Right atrium auricular region (tissue), 2 donors: ENCODE measurements at places on chromosomes 7 and 10. TPM values are rescaled to one million over a fixed set of nuclear protein-coding genes. Genes with fewer than 3 reads are reported as not detected.

DNA sequence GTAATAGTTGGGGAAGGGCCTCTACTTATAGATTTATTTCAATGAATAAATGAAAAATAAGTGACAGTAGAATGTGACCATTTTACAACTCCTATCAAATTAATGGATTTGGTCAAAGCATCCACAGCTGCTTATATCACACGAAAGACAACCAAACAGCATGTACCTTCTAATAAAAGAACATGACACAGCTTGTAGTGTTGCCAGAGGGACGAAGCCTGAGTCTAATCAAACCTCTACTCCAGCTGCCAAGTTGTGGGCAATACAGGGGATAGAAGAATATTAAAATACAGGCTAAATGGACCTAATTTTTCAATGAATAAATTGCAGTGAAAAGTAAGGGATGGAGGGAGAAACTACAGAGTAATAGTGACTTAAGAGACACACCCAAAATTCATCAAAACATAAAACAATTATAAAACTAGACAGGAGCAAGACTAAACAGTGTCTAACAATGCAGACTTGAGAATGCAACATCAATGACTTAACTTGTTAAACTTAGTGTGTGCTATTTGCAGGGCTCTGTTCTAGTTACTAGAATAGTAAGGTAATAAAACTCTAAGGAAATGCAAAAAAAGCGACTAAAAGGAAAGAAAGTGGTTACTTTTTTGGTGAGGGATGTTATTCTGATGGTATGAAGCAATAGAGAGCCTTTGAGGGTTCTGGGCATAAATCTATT, 853.8 kb downstream of the GRM8 start:
- DNase-seq = no peak

- no peak for DNase-seq
Measured at GRCh38 chr10:63521416-63522276, 445 bp downstream of the REEP3 start.

DNA sequence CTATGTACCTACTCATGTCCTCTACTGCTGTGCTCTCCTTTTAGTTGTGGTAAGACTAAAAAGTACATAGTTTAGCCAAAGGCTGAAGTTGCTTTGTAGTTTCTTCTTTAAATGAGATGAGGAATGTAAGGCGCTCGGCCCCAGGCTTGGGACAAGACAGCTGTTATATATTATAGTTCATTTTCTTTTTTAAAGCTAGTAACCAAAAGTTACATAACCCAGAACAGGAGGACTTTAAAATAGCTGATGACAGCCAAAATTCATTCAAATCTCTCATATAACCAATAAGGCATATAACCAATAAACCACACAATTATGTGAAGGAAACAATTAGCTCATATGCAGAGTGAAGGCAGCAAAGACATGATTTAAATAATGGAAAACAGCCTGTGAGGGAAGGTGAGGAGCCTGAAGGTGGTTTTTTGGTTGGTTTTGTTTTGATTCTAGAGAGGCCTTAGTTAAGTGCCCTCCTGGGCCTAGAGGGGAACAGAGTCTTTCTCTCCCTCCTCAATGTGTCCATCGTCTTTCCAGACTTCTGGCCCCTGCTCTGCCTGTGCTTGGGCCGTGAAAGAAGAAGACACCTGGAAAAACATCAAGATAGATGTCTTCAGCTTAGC, 35.8 kb downstream of the SLC26A4 start:
- DNase-seq = no peak

DNA sequence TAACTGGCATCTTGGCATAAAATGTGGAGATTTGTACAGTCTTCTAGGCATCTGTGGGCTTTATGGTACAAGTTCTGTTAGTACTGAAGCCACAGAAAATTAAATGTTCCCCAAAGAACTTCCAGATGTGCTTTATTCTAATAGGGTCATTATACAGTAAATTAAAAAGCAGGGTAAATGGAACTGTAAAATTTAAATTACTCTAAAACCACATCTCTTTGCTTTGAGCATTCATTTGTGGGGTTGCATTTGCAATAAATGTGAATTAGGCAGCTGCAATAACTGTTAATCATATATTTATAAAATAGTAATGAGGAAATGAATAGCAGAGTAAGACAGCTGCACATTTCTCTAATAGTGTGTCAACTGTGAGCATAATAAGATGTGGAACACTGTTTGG, 151.5 kb downstream of the BUB3 start:
- DNase-seq = no peak

Gene ADAM12
- total RNA-seq = 0.71 TPM

- DNase-seq = no peak
Measured at GRCh38 chr10:29007748-29008610, 280.9 kb upstream of the LYZL1 start.

DNA sequence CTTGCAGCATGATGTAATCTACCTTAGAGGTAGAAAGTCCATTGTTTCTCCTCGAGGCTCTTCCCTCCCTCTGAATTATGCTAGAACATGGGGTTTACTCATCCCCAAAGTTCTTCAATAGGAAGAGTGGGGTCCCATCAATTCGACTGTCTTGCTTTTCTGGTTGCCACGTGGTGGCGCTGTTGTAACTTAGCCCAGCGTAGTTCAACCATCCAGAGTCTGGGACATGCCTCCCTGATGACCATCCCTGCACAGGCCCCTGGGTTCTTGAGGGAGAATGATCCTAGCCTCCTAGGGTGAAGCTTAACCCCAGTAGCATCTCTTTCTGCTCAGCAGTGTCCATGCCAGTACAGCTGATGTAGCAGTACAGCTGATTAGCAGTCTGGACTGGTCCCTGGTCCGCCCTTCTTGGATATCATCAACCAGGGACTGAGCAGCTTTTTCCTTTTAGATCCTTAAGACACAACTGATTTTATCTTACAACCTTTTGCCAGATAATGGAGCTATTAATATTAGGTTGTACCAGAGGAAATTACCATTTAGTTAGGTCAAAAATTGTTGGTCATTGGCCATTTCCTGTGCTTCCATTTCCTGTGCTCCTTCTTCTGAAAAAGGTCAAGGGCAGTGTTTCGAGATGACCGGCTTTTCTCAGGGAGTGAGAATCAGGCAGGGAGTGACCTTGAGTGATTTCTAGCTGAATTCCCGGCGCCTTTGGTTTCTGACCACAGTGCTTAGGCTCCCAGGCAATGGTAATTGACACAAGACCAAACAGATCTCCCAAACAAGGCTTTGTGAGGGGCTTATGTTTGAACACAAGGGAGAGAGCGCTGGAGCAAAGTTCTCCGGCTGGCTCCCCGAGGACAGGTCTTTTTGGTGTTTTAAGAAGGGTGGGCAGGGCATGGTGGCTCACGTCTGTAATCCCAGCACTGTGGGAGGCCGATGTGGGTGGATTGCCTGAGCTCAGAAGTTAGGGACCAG, 65.4 kb downstream of the TACC2 start:
- no peak for DNase-seq

GRCh38 chr10:95604630-95605029, 43.5 kb upstream of the SORBS1 start:
- no peak for DNase-seq

- DNase-seq = no peak
Measured at GRCh38 chr10:6071181-6072175, 9.3 kb upstream of the IL2RA start.

- DNase-seq = no peak
Measured at GRCh38 chr10:93300288-93300917, 181.7 kb downstream of the MYOF start.

- no peak for DNase-seq
Measured at GRCh38 chr10:31090894-31091607, 59.4 kb upstream of the ZNF438 start.
